ENCODE measurements at places on chromosomes 6 and 20.

- no peak for DNase-seq
Observed at GRCh38 chr6:66421570-66421969, 714.5 kb upstream of the EYS start.

DNA sequence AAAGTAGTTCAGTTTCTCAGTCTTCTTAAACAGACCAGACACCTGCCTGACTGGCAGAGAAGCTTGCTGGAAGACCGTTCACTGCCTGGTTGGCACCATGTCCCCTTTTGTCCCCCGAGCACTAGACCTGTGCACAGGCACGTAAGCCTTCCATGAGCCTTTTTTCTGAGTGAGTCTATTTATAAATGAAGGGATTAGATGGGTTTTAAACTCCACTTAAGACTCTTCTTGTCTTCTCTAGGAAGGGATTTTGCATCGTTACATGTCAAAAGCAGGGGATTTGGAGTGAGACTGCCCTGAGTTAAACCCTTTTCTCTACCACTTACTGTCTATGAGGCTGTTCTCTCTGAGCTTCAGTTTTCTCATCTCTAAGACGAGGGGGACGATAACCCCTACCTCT, 37.6 kb downstream of the STK35 start:
- DNase-seq, result no peak

DNA sequence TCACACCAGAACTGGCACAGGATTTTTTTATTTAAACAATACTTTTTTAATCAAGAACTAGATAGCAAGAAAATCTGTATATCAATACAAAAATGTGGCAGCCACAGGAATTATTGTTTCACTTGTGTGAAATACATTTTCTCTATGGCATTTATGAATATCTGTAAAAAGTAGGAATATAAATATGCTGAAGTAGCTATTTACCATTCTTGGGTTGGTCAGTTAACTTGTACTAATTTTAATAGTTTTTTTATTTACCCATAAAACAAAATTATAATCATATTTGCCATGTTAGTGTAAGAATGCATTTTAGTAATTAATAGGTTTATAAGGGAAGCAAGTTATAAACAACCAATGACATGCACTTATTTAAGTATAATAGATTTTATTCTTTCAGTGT, 31.4 kb upstream of the TMEM30A start:
- DNase-seq, result no peak

GRCh38 chr6:33492093-33492492, 37.7 kb downstream of the ZBTB9 start:
- DNase-seq, result no peak

GRCh38 chr6:30686009-30686907, at the start of gene PPP1R18:
TSS of gene PPP1R18 (minus strand) at chr6:30686645. CDS start at chr6:30686018, 627 bp downstream.
- DNase-seq, result no peak

- no peak for DNase-seq
Observed at GRCh38 chr6:124008000-124008987, 204.6 kb downstream of the NKAIN2 start.

GRCh38 chr6:113301651-113302050, 555.5 kb upstream of the MARCKS start:
- no peak for DNase-seq

DNA sequence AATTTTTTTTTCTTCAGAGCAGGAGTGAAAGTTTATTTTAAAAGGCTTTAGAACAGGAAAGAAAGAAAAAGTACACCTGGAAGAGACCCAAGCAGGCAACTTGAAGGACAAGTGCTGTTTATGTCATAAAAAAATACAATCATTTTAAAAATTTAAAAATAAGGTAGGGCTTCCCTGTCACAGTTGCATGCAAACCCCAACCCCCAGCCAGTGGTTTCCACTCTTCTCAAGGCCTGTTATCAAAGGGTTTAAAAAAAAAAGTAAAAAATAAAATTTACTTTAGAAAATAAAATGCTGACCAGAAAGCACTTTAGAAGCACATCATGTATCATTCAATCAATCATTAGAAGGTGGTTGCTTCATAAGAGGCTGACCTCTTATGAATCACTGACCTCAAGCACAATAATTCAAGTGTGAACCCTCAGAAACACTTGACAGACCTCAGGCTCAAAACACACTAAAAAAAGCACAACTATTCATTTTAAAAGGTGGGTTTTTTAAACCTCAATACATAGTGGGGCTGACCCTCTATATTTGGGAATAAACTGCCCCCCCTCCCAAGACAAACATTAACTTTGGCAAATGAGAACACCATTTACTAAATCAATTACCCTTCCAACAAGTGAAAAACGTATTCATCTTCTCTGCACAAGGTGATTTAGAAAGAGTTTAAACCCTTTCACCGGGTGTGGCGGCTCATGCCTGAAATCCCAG, 15.6 kb downstream of the ILRUN start:
- DNase-seq, result no peak

- no peak for DNase-seq
Observed at GRCh38 chr20:62227591-62227976, 7.5 kb upstream of the HRH3 start.

GRCh38 chr20:57995381-57995977, 233.0 kb downstream of the ANKRD60 start:
- no peak for DNase-seq

DNA sequence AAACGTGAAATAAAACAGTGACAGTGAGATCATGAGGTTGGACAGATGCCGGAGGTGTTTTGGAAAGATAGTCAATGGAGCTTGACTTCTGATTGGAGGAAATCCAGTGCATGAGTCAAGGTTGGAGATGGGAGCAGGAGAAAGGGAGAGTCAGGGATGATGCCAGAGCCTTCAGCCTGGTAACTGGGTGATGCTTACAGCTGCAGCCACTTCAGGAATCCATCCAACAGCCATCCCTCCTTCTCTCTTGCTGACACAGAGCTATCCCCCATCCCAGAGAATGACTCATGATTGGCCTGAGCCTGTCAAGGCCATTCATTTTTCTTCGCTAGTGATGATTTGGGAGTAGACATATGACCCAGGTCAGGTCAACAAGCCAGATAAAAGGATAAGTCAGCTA, 112.8 kb downstream of the SAMD5 start:
- DNase-seq, result no peak

- DNase-seq, result no peak
Observed at GRCh38 chr6:31131595-31131994, 7.3 kb downstream of the PSORS1C2 start.

- DNase-seq, result peak; percentile 41
Observed at GRCh38 chr6:2952557-2953095, 18.7 kb downstream of the SERPINB6 start.

DNA sequence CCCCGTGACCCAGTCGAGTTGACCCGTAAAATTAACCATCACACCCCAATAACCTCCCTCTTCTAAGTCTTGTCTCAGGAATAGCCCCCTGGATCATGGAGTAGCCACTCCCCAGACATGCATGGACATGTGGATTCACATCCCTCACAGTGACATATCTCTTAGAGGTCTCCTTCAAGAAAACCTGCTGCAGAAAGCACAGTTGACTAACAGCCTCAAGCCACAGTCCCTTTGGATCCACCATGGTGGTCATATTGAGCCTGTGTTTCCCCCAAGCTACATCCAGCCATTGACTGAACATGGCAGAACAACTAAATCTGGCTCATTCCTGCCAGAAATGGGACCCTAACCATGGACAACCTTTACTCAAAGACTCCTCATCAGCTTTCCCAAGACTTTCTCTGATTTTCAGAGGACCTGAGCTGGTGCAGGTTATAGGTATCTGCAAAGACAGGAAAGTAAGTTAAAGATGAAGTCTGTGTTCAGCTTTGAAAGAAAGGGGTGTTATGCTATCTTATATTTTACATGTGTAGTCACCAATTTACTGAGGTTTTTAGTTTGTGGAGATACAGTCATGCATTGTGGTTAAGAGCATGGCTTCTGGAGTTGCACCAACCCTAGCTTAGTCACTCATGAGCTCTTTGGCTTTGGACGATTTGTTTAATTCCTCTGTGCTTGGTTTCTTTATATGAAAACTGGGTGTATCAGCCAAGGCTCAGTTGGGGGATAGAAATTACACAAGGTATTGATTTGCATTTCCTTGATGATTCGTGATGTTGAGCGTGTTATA, 219.1 kb downstream of the MYLK4 start:
- no peak for DNase-seq

DNA sequence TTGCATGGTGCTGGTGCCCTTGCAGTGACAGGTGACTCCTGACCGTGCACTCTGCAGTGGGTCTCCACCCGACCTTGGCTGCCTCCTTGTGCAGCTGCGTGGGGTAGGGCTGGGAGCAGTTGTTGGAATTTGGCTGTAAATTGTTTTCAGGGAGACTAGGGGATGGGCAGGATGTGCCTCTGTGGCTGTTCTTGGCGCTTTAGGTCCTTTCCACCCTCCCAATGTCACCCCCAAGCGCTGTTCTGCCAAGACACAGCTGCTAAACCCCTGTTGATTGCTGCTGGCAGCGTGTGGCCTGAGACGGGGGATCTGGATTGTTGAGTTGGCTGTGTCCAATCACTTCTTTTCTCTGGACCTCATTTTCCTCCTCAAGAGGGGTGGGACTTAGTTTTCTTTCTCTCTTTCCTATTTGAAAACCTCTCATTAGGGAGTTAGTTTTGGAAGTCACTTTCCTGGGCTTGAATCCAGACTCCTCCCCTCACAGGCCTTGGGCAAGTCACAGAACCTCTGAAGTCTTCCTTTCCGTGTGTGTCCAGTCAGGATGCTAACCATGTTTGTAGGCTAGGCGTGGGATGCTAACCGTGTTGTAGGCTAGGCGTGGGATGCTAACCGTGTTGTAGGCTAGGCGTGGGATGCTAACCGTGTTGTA, 8.5 kb downstream of the IGF2R start:
- no peak for DNase-seq

DNA sequence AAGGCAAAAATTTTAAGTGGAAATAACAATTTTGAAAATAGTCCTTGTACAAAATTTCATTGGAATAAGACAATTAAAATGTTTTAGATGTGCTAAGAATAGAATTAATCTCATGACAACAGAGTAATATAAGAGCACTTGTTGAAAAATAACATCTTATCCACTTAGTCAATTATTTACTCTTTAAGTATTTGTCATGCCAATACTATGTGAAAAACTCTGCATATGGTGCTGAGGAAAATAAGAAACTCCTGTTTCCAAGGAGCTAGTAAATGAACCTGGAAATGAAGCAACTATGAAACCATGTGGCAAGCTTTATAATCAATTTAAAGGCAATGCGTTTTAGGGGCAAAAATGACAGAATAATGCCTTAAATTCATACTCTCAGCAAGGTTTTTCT, 42.7 kb upstream of the HCRTR2 start:
- no peak for DNase-seq

GRCh38 chr20:50277064-50277415, 86.4 kb downstream of the CEBPB start:
- no peak for DNase-seq

GRCh38 chr6:88983532-88983931, 20.1 kb upstream of the RNGTT start:
- no peak for DNase-seq

DNA sequence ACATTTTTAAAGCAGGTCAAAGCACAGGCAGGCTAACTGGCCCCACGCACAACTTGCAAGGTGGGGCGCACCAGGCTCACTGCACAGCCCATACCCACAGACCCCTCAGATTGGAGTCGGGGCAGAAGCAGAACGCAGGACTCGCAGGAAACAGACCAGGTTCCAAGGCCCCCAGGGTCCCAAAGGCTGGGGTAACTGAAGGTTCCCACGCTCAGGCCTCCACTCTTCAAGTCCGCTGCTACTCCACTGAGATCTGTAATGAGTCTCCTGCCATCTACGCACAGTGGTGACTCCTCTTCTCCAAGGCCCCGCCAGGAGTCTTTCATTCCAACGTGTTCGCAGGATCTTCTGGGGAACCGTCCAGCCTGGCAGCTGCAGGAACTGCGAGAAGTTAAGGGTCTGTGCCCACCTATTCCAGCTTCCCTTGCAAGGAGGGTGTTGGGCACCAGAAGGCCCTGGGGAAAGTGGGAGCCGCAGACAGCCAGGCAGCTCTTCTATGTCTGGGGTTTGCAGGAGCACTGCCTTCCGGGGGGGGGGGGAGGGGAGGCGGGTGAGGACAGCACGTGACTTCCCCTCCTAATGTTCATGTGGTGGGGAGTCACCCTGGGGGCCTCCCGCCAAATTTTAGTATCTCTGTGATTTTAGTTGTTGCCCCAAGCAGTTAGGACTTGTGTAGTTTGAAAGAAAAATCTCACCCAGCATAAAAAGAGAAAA, 2.0 kb upstream of the TAF4 start:
- DNase-seq, result no peak

GRCh38 chr20:43404878-43405277, 52.8 kb upstream of the SRSF6 start:
- no peak for DNase-seq

DNA sequence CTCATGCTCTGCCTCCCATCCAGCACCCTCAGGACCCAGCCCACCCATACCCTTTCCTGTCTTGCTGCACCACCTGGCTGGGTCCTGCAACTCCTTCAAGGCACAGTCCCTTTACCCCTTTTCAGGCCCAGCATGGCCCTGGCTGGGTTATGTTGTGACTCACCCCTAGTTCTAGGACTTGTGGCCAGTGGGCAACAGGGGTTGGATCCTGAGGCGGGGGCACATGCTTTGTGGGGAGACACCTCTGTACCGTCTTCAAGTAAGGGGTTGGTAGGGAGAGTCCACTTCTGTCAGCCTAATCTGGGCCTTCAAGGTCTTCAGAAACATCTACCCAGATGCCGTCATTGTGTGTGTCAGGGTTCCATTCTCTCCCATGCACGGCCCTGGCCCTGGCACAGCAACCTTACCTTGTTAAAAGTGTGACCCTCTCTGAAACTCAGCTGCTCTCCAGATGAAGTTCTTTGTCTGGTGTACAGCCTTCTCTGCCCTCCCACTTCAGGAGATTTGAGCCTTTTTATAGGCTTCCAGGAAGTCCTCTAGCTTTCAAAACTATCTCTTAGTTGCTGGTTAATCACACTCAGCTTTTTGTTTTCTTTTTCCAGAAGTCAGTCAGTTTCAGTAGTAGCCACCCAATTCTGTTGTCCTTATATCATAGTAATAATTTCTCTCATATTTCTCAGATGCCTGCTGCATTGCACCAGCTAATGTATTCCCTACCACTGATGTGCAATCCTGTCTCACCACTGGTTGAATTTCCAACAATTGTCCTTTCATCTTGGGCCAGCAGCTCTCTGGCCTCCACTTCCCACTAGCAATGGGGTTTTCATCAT, 107.3 kb downstream of the NRN1 start:
- no peak for DNase-seq

GRCh38 chr20:57467742-57468141, 57.2 kb downstream of the CTCFL start:
- no peak for DNase-seq

DNA sequence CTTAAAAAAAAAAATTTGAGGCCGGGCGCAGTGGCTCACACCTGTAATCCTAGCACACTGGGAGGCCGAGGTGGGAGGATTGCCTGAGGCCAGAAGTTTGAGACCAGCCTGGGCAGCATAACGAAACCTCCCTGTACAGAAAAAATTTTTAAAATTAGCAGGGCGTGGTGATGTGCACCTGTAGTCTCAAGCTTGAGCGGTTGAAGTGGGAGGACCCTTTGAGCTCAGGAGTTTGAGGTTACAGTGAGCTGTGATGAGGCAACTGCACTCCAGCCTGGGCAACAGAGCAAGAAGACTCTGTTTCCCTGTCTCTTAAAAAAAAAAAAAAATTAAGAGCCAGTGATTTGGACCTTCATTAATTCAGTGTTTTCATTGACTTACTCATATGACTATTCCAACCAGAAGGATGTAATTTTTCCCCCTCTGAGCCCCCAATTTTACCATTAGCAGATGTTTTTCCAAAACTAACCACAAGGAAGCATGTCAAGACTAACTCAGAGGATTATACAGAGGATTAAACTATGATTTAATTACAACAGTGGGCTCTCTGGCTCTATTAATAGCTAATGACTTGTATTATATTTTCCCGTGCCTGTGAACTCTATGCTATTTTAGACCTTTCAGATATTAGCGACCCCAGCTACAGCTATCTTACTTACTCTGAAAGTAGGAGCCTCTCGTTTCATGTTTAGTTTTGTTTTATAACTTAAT, 75.1 kb downstream of the ARID1B start:
- no peak for DNase-seq
